ENCODE measurements at places on chromosomes 13 and 19.

DNA sequence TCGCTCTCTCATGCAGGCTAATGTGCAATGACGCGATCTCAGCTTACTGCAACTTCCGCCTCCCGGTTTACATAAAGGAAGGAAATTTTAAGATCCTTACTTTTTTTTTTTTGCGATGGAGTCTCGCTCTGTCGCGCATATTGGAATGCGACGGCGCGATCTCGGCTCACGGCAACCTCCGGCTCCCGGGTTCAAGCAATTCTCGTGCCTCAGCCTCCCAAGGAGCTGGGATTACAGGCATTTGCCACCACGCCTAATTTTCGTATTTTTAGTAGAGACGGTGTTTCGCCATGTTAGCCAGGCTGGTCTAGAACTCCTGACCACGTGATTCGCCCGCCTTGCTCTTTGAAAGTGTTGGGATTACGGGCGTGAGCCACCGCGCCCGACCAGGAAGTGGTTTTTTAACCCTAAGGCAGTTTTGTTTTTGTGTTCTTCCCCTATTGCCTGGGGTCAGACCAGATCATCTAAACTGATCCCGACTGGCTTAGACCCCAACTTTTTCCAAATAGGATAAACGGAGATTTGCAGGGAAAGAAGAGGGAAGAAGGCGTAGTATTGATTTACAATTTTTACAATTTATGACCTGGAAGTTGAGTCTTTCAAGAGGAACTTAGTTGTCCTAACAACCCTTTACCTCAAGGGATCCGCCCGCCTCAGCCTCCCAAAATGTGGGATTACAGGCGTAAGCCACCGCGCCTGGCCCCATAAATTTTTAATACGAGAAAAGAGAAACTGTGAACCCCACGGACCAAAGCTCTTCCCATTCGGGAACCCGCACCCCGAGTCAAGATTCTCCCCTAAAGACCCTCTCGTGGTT lies 142.0 kb downstream of the ZNF737 start:
- DNase-seq: peak; percentile 3

- DNase-seq: no peak
Observed at GRCh38 chr19:7748756-7749155, 1.4 kb upstream of the CD209 start.

DNA sequence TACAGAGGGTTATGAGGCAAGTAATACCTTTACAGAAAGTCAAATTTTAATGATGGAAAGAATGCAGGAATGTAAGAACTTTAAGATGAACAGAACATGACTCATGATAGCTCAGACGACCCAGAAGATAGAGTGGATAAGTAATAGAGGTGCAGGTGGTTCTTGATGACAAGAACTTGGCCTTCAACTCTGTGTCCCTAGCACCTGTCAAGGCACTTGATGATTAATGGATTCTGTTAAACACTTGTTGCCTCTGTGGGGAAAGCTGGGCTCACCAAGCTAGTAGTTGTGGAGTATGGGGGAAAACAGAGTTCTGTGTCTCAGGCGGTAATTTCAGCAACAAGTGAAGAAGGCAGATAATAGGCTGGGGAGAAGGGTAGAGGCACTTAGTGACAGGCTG lies 306.2 kb downstream of the ATP8A2 start:
- no peak for DNase-seq

- DNase-seq: peak; percentile 83
Observed at GRCh38 chr19:48637948-48638830, 1.0 kb upstream of the DBP start.

GRCh38 chr13:36857253-36857652 lies 38.2 kb downstream of the RFXAP start:
- DNase-seq: no peak

- DNase-seq: no peak
Observed at GRCh38 chr19:13079542-13079986, 23.1 kb downstream of the LYL1 start.

GRCh38 chr19:3178973-3179738 lies 587 bp downstream of the S1PR4 start:
- no peak for DNase-seq

GRCh38 chr19:16397791-16398529 lies 73.3 kb downstream of the KLF2 start:
- no peak for DNase-seq

DNA sequence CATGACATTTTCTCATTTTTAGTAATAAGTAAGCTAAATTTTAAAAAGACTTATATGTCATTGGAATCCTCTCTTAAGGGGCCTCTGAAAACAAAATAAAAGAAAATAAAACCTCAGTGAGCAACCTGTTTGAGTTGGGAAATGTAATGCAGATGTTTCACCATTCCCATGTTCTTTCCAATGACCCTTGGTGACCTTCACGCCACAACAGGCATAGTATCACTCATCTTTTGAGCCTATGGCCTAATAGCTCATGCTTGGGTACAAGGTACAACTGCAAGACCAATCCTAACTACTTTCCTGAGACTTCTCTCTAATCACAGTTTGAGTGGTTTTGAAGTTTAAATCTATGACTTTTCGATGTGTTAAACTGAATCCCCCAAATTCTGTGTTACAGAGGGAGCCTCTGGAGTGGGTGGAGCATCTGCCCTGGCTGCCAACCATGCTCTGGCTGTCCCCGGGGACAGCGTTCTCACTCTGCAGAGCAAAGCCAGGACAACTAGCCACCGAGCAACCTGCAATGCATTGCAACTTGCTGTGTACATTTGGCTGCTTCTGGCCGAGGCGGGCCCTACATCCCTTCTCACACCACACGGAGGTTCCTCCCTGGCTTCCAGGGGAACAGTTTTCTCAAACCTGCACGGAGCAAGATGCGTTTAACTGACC lies 307.9 kb upstream of the MAB21L1 start:
- no peak for DNase-seq

DNA sequence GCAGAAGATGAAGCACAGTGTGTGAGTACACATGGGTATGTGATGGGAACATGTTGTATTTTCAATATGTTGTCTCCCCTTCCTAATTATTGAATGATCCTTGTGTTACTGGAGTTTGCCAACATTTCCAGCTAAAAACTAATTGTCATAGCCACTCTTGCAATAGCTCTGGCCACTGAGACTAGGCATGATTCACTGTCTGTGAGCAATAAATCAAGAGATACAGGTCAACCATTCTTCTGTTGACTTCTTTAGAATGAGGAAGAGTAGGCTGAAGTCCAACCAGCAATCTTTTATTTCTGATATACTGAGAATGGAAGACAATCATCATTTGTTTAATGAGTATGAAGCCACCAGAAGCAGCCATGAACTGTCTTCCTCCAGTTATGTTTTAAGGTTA lies 413.9 kb downstream of the SLITRK5 start:
- no peak for DNase-seq

GRCh38 chr13:48255954-48256353 lies 22.9 kb downstream of the ITM2B start:
- DNase-seq: no peak

GRCh38 chr13:29888306-29888705 lies 37.9 kb upstream of the UBL3 start:
- DNase-seq: no peak

GRCh38 chr19:41325947-41326706 lies 16.2 kb downstream of the CCDC97 start:
- no peak for DNase-seq

DNA sequence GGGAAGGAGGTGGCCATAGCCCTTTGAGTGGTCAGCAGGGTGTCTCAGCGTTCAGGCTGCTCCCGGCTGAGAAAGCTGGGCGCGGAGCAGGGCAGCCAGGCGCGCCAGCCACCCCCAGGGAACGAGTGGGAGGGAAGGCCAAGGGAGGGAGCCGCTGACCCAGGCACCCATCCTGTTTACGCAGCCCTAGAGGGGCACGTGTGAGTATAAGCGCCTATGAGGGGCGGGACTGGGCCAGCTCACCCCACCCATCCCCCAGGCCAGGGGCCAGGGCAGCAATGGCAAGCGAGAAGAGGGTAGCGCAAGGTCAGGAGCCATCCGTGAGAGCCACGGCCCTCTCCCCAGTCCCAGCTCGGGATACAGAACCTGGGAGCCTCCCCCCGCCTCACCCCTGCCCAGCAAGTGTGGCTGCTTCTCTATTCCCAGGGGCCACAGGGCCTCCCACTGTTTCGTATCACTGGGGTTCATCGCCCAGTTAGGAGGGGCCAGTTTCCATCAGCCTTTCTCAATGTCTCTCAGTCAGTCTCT lies 897 bp upstream of the DMKN start:
- no peak for DNase-seq

- DNase-seq: no peak
Observed at GRCh38 chr19:30679153-30679702, 307.0 kb downstream of the ZNF536 start.

GRCh38 chr13:72678312-72678711 lies 49.1 kb downstream of the MZT1 start:
- DNase-seq: no peak

- no peak for DNase-seq
Observed at GRCh38 chr13:40251343-40252032, 415.0 kb downstream of the FOXO1 start.

DNA sequence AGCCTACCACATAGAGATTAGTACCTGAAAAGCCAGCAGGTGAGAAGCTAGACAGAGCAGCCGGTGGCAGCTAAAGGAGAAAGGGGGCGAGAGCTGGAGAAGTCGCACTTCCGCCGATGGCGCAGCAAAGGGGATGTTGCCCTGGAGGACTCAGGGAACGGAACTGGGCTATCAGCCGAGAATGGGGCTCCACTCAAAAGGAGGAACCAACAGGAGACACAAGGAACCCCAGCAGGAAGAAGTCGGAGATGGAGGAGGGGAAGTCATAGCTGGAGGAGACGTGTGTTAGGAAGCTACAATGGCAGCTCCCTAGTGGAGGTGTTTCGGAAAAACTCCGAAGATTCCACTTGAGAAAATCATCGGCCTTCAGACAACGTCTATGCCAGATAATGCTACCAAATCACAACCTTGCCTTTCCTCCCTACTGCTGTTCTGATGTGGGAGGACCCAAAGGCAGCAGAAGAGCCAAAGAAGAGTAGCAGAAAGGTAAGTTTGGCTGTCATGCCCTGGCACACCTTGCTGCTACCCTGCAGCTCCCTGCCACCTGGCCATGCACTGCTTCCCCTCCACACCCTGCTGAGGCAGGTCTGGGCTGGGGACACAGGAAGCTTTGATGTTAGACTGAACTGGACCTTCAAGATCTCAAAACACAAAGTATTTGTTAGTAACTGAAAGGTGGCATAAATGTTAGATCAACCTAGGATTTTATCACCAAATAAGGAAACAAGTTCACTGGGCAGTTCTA lies 127.9 kb downstream of the DLEU7 start:
- no peak for DNase-seq

DNA sequence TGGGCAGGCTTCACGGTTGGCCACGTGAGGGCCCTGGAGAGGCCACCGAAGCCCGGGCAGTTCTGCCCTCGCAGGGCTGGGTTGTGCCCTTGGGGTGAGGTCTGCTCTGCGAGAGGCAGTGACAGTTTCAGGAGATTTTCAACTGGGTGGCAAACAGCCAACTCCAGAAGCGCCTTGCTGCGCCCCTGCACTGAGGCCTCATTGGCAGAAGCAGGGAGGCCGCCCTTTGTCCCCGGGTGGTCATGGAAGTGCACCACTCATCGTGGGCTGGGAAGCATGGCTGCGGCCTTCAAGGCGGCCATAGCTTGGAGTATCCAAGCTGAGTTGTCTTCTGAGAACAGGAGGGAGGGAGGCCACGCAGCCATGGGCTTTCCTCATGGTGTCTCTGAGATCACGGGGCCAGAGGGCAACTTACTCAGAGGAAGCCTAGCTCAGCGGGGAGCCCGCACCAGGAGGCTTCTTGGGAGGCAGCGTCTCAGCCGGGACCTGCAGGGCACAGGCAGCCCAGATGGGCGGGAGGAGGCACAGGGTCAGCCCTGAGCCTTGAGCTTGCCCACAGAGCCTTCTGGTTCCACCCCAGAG lies 14.8 kb downstream of the PLEKHJ1 start:
- no peak for DNase-seq

DNA sequence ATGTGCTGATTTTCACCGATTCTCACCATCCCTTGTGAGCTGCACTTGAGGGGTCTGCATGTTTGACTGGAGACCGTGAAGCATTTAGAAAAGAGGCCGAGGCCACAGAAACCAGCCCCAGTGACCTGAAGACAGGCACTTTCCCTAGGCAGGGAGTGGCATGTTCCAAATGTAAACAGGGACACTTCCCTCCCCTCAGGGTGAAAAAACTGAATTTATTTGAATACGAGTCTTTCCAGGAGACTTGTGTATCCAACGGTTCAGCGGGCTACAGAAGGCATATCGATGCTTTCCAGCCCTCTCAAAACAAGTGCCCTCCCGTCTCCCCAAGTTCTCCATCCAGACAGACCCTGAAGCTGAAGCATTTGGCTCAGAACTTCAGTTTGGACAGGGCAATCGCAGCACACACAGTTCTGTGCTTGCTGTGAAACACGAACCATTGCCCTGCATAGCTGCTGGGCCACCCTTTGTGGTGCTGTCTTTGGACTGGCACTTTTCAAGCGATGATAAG lies 106.1 kb downstream of the ZIC5 start:
- DNase-seq: no peak

DNA sequence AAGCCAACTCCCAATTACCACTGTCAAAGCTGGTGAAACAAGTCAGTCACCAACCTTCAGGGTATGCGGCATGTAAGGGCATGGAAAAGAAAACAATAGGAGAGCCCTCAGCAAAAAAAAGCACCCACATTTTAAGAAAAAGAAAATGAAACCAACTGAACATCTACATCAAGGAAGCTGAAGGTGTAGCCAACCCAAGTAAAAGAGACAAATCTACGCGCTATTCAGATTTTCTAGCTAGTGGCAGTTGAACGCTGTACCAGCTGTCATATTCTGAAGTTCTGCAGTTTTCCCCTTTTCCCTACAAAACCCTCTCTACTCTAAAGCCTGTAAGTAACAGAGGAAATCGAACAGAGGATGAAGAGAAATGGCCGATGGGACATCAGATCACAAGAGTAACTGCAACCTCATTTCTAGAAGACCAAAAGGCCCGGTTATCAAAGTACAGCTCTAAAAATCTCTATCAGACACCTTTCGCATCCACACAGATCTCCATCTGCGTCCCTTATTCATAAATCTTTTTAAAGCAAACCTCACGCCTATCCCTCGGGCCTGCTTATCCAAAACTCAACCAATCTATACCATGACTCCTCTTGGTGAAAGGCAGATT lies 1.4 kb downstream of the MYCBP2 start:
- DNase-seq: no peak

DNA sequence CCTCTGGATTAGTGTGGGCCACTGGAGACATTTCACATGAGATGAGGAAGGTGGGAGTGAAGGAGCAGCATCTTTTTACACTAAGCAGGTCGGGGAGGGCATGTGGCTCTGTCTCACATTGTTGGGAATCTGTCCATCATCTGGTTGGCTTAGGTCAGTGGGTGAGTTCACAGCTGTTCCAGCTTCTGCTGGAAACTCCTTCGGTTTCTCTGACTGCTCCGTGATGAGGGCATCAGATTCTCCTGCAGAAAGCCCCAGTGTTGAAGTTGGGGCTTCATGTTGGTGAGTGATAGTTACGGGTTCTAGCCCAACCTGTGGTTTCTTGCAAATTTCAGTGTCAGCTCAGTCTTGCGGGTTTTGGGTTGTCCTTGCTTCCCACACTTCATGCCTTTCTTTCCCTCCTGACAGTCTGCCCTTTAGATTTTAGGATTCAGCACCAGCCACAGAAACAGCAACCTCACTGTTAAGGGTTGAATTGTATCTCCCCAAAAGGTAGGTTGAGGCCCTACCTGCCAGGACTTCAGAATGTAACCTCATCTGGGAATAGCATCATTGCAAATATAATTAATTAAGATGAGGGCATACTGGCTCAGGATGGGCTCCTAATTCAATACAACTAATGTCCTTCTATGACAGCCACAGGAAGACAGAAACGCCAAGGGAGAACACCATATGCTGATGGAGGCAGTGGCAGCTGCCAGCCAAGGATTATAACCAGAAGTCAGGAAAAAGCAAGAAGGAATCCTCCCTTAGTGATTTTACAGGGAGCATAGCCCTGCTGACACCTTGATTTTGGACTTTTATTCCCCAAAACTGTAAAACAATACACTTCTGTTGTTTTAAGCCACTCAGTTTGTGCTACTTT lies 7.6 kb upstream of the ALOX5AP start:
- no peak for DNase-seq
